Cerebellar nuclear complex (tissue), 1 donor: ENCODE measurements at places on chromosomes 5 and 9.

- DNase-seq = no peak
These were observed 264.9 kb upstream of the EFNA5 start for GRCh38 chr5:107935645-107936044.

DNA sequence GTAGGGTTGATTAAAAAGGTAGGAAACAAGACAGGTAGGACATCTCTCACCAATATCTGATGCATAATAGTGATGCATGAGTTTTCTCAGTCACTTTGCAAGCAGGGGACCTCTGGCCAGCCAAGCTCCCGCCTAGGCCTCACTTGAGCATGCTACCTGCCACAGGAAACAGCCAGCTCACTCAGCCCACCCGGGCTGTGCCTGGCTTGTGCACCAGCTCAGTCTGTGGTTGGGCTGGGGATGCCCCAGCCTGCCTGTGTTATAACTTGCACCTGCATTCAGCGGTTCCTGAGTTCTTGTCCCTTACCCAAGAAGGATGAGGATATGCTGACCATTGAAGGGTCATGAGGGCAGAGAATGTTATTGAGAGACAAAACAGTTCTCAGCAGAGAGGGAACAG, 172.8 kb upstream of the PLCXD3 start:
- DNase-seq = no peak

DNA sequence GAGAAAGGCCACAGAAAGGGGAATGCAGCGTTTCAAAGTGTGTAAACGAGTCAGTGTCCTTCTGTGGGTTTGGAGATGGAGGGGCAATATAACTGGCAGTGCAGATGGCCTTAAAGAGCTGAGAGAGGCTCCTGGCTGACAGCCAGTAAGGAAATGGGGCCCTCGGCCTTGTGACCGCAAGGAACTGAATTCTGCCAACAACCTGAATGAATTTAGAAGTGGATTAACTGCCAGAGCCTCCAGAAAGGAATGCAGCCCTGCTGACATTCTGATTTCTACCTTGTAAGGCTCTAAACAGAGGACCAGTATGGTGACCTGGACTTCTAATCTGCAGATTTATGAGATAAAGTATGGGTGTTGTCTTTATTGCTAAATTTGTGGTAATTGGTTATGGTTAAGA, 17.5 kb upstream of the NREP start:
- no peak for DNase-seq

- DNase-seq = no peak
These were observed 72.2 kb upstream of the BARHL1 start for GRCh38 chr9:132509928-132510874.

- DNase-seq = no peak
These were observed 25.0 kb upstream of the SEMA5A start for GRCh38 chr5:9570876-9571275.
